ENCODE measurements at places on chromosomes 3 and 15. TPM values are rescaled to one million over a fixed set of nuclear protein-coding genes. Genes with fewer than 3 reads are reported as not detected.

CCR4 gene
- under 0.01 TPM for total RNA-seq

STOML1 gene
- total RNA-seq = 8.6 TPM

PLCL2 gene
- total RNA-seq = 20.7 TPM

TM4SF18 gene
- total RNA-seq = not detected

PRSS50 gene
- 0.54 TPM for total RNA-seq

RARB gene
- not detected for total RNA-seq

RLBP1 gene
- not detected for total RNA-seq

UBA7 gene
- total RNA-seq = 2.7 TPM

MYEF2 gene
- not detected for total RNA-seq

ITPKA gene
- under 0.01 TPM for total RNA-seq

BTLA gene
- total RNA-seq = not detected

RASL12 gene
- total RNA-seq = not detected

DPPA2 gene
- total RNA-seq = not detected

IQCF2 gene
- not detected for total RNA-seq

HLTF gene
- 35.9 TPM for total RNA-seq

LSAMP gene
- not detected for total RNA-seq

ADGRG7 gene
- 0.39 TPM for total RNA-seq

HTR3E gene
- not detected for total RNA-seq

PXYLP1 gene
- total RNA-seq = 4.3 TPM

EMC7 gene
- total RNA-seq = 24.0 TPM

SLC28A1 gene
- total RNA-seq = not detected

SPSB4 gene
- 0.39 TPM for total RNA-seq

KNL1 gene
- total RNA-seq = 3.9 TPM

MESP2 gene
- total RNA-seq = 0.39 TPM

Data from placental epithelial cell (primary cell).